ENCODE measurements at places on chromosomes 16 and 17.

GRCh38 chr16:56909527-56909979, 22.4 kb upstream of the HERPUD1 start:
- no peak for DNase-seq

DNA sequence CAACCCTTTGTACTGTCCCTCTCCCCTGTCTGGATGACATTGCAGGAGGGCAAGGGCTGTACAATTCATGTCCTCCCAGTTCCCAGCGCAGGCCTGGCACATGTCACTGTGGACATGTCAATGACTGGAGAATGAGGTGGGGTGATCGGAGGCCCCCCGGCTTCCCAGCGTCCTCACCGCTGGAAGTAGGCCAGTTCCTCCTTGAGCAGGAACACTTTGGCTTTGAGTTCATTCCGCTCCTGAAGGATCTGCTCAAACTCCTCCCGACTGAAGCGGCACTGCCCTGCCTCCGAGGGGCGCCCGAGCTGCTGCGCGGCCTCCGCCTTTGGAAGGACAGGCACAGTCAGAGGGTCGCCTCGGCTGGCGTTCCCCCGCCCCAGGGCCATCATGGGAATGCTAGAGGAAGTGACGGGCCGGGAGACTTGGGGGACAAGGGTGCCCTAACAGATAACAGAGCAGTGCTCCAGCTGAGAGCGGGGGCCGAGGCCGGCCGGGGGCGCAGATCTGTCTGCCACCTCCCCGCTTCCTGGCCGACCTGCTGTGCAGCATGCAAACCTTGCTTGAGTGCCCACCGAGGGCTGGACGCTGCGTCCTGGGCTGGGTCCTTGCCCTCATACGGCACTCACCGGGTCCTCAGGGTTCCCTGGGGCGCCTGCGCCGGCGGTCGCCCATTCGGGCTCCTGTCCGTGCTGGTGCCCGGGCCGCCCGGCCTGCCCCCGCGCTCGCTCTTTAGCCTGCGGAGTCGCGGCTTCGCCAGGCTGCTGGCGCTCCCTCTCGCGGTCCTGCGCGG, 1.3 kb downstream of the RILP start:
- no peak for DNase-seq

DNA sequence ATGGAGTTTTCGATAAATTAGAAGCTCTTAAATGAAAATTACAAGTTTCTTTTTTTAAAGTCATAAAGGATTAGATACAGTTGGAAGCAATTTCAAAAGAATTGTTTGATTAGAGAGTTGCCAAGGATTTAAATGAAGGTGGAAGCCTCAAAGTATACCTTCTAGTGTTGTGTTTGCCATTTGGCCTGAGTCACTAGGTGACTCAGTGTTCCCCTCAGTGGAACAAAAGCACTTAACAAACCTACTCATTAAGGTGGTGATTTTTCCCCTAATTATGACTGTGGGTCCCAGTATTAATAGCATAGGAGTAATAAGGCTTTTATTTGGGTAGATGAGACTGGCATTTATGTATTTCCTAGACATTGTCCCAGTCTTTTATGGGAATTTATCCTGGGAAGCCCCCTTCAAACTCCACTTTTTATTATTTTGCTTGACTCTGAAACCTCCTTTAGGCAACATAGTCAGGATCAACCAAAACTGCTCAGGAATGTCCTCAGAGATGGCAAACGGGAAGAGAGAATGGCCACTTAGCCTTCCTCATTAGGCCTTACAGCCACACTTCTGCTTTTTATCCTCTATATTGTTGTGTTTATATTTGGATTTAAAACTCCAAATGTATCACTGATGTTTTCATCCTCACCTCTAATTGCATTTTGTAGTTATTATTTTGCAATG, 161.0 kb downstream of the FTO start:
- DNase-seq = peak; percentile 40

- no peak for DNase-seq
Observed at GRCh38 chr17:6812295-6812694, 19.2 kb downstream of the TEKT1 start.

GRCh38 chr17:45406107-45406506, 26.6 kb downstream of the ARHGAP27 start:
- DNase-seq = no peak

- peak; percentile 72 for DNase-seq
Observed at GRCh38 chr16:71933913-71934695, 38.8 kb downstream of the IST1 start.

DNA sequence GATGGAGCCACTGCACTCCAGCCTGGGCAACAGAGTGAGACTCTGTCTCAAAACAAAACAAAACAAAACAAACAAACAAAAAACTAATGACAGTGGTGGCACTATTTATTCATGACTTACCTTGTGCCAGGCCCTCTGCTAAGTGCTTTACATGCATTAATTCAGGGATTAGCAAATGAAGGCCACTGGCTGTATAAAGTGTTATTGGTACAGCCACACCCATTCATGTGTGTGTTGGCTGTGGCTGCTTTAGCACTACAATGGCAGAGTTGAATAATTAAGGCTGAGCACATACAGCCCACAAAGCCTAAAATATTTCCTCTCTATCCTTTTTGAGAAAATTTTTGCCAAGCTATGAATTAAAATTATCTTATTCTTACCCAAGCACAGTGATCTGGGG, 531.8 kb upstream of the CDH5 start:
- DNase-seq = no peak

GRCh38 chr16:62408760-62409159, 372.5 kb upstream of the CDH8 start:
- DNase-seq = no peak

DNA sequence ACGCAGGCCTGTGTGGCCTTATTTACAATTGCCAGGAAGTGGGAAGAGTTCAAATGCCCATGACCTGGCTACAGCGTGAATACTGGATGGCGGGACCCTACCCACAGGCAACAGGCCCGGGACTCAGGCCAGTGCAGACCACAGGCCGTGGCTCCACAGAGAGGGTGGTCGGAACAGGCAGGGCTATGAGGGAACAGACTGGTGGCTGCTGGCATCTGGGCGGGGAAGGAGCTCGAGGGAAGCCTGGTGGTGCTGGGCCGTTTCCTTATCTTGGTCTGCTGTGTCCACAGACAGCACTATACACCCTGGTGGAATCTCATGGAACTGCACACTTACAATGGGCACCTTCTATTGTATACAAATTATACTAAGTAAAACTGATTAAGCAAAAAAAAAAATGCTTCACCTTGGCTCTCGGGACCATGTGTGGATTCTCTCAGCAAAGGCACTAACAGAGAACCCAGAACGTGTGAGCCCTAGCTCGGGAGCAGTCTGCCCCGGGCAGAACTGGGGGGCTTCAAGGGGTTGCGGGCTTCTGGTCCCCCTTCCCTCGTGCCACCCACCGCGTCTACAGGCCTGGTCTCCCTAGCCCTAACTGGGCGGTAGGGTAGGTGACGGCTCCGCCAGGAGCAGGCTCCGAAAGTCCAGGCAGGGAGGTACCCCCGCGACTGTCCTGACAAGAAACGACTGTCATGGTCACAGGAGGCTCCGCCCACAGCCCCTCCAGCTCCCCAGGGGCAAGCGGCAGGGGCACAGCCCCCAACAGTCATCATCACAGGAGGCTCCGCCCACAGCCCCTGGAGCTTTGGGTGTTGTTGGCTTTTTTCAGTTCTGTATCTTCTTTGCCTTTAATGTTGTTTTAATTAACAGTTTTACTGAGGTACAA, 21.8 kb downstream of the CEP131 start:
- DNase-seq = peak; percentile 45

GRCh38 chr17:3870871-3871306, 22.0 kb downstream of the CAMKK1 start:
- peak; percentile 14 for DNase-seq

- DNase-seq = no peak
Observed at GRCh38 chr16:88436796-88437195, 16.3 kb upstream of the ZFPM1 start.

DNA sequence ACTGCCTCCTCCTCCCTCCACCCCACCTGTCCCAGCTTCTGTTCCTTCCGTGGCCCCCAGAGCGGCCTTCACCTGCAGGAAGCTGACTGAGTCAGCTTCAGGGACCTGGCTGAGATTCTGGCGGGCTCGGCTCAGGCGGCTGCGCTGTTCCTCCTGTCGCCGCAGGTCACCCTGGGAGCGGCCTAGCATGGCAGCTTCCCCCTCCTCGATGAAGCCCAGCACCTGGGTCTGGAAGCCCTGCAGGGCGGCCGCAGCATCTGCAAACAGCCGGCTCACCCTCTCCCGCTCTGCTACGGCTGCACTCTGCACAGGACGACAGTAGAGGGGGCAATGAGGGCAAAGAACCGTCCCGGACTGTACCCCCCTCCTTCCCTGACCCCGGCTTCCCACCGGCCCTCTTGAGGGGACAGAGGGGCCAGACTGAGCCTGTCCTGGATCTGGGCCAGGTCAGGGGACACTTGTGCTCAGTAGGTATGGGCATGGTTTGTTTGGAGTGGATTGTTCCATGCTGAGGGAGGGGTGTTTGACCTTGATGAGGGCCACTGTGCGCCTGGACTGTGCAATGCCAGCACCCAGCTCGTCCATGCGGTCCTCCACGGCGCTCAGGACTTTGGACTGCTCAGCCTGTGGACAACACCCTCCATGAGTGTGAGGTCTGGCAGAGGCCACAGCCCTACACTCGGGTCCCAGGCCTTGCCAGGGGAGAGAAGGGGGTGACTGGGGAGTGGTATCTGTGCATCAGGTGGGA, 2.0 kb downstream of the TRIM47 start:
- DNase-seq = no peak

DNA sequence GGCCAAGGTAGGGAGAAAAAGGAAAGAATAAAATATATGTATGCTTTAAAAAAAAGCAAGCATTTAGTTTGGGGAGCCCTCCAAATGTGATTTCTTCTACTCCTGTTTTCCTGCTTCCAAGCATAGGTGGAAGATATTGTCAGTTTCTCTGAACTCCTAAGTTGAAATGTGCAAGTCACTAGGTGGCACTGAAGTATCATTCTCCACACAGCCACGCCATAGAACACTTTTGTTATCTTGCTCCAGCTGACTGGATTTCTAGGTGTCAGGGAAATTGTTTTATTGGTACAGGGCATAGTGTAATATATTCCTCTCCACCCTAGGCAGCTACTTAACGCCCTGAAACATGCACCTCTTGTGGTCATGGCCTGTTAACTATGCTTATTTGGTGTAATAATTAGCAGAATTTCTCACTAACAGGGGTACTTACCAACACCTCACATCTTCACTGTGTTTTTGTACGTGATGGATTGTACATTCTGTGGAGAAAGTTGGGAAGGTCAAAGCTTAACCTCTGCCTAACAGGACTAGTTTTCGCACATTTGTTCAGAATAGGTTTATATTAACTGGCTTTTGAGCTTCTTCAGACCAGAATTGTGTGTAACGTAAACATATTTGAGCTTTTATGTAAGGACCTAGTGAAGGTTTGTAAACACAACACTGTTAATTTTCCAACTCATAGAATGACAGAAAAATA, 69.3 kb downstream of the FTO start:
- peak; percentile 84 for DNase-seq

- DNase-seq = no peak
Observed at GRCh38 chr17:62601471-62601870, 26.0 kb upstream of the MRC2 start.

GRCh38 chr17:16171613-16172012, 43.7 kb downstream of the NCOR1 start:
- peak; percentile 27 for DNase-seq

DNA sequence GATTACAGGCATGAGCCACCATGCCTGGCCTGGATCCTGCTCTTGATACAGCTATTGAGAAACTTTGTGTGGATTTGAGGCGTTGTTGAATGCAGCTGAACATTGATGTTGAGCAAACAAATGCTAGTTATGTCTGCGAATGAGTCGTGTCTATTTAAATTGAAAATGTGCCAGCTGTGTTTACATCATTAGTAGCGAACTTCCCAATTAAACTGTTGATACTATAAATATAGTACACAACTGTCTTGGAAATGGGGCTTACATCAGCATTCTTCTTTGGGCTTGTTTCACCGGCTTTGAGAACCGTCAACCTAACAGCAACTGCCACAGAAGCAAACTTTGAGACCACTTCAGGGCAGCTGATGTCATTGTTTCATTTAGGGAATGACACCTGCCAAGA, 251.9 kb downstream of the RBFOX1 start:
- DNase-seq = no peak

DNA sequence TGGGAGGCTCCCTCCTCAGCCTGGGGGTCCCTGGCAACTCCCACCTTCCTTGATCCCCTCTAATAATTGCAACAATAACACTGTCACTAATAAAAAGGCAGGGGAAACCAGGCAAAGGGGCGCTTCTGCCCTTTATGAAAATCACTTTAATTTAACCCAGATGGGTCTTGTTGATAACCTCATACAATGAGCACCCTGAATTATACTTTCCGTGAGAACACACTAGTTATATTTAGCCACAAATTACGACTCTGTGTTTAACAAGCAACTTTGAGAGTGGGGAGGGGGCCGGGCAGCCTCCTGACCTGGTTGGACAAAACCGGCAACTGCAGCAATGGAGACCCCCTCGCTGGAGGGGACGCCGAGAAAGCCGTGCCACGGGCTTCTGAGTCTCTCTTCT, 5.7 kb upstream of the BAHCC1 start:
- DNase-seq = peak; percentile 58

DNA sequence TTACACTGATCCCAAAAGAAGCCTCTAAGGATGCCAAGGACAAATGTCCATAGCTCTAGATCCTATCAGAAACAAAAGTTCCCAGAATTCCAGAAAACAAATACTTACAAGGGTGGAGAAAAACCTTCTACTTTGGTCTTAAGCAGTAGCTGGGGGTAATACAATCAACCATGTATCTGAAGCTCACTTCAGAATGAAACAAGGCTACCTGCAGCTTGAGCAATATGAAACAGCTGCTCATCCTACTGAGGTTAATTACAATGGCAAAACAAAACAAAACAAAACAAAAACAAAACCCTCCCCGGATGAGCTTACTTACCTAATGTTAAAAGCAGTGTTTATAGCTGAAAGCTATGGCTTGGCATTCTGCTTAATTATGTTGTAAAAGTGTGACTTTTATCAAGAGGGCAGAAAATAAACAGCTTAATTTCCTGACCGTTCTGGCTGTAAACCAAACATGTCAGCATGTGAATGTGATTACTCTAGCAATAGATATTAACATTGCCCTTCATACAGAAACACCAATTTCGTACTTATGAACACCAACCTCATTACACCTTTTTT, 10.5 kb downstream of the PDZD9 start:
- DNase-seq = no peak

DNA sequence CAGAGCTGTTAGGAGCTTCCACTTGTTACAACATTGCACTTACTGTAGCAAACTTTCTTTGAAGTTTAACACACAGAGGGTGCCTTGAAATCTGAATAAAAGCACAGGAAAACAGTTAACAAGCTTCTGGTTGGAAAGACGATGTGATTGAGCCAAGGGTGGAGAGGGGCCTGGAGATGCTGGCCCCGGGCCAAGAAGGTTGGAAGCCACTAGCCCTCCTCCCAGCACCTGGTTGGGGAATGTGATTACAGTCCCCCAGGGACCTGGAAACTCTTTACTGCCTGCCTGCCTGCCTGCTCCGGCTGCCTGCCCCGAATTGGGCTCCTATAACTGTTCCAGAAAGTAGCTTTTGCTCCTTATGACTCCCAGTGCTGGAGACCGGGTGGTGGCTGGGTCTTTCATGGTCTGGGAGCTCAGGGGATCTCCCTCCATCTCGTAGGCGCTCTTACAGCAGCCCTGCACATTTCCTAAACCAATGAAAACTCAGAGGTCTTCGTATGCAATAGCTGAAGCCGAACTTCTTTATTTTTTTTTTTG, 48.0 kb upstream of the ZFHX3 start:
- DNase-seq = peak; percentile 54
